Naive B cell (primary cell): ENCODE measurements at places on chromosomes 11 and 22.

DNA sequence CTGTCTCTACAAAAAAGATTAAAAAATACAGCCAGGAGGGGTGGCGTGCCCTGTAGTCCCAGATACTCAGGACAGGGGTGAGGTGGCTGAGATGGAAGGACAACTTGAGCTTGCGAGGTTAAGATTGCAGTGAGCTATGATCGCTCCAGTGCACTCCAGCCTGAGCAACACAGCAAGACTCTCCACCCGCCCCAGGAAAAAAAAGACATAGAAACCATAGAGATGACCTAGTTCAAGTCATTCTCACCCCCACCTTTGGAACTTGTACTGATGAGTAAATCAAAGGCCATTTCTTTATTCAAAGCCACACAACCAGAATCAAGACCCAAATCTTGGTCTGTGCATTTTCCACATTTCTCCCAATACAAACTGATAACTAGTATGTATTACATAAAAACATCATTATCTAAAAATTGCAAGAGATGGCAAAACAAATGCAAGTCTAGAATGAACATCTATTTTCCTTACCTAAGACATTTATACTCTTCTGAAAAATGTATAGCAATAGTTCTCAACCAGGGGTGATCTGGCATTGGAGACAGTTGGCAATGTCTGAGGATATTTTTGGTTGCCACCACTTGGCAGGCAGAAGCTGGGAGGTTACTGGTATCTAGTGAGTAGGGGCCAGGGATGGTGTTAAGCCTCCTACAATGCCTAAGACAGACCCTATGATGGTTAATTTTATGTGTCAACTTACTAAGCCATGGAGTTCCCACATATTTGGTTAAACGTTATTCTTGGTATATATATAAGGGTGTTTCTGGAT is 34.6 kb downstream of the LGR4 start:
- no peak for DNase-seq

DNA sequence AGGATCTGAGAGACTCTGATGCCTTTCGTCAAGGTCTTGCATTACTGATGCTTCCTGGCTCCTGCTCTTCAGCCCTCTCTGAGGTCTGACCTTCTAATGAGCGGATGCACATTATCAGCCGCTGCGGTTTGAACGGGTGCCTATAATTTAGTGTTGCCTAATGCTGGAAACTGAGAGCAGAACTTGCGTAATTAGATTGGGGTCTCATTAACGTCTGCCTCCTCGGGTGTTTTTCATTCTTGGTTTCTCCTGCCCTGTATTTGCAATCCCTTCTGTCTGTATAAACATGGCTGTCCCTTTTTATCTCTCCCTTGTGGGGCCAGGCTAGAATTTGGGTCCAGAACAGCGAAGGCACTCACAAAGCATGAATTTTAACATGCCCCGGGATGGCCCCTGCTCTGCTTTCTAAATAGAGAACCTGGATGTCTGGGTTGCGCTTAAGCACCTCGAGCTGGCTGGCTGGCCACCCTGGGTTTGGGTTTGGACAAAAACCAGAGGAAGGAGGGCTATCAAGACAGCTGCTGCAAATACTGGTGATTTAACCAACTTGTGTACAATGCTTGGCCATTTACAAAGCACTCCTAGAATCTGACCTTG is 118.6 kb downstream of the TIMP3 start:
- no peak for DNase-seq

GRCh38 chr11:129614256-129614944 is 201.2 kb upstream of the TMEM45B start:
- no peak for DNase-seq

- no peak for DNase-seq
Measured at GRCh38 chr11:92397221-92397755, 172.7 kb downstream of the FAT3 start.

GRCh38 chr22:46415776-46416519 is 80.4 kb downstream of the TRMU start:
- DNase-seq, result no peak

DNA sequence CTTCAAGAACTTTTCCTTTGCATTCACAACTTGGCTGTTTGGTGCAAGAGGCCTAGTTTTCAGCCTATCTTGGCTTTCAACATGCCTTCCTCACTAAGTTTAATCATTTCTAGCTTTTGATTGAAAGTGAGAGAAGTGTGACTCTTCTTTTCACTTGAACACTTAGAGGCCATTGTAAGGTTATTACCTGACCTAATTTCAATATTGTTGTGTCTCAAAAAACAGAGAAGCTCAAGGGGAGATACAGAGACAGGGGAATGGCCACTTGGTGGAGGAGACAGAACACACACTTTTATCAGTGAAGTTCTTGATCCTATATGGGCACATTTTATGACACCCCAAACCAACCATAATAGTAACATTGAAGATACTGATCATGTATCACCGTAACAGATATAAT is 532.3 kb downstream of the DLG2 start:
- no peak for DNase-seq

- no peak for DNase-seq
Measured at GRCh38 chr22:23503142-23503541, 76.9 kb downstream of the IGLL1 start.

DNA sequence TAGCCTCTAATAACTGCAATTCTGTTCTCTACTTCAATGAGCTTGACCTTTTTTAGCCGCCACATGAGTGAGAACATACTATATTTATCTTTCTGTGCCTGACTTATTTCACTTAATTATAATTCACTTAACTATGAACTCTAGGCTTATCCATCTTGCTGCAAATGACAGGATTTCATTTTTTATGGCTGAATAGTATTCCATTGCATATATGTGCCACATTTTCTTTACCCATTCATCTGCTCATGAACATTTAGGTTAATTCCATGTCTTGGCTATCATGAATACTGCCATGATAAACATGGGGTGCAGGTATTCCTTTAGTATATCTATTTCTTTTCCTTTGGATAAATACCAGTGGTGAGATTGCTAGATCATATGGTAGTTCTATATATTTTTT is 85.2 kb downstream of the CWC15 start:
- no peak for DNase-seq

- DNase-seq, result no peak
Measured at GRCh38 chr22:34502821-34503220, 563.1 kb upstream of the ISX start.

- DNase-seq, result no peak
Measured at GRCh38 chr22:41181349-41182241, 23.5 kb upstream of the L3MBTL2 start.

DNA sequence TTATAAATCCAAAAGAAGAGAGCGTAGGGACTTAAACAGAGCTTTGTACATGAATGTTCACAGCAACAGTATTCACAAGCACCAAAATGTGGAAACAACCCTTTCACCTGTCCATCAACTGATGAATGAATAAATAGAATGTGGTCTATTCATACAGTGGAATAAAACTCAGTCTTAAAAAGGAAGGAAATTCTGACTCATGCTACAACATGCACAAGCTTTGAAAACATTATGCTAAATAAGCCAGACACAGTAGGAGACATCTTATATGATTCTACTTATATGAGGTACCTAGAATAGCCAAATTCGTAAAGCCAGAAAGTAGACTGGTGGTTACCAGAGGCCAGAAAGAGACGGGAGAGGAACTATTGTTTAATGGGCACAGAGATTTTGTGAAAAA is 74.3 kb downstream of the SHANK2 start:
- no peak for DNase-seq

GRCh38 chr22:44680481-44680894 is 21.5 kb upstream of the PRR5 start:
- DNase-seq, result no peak

DNA sequence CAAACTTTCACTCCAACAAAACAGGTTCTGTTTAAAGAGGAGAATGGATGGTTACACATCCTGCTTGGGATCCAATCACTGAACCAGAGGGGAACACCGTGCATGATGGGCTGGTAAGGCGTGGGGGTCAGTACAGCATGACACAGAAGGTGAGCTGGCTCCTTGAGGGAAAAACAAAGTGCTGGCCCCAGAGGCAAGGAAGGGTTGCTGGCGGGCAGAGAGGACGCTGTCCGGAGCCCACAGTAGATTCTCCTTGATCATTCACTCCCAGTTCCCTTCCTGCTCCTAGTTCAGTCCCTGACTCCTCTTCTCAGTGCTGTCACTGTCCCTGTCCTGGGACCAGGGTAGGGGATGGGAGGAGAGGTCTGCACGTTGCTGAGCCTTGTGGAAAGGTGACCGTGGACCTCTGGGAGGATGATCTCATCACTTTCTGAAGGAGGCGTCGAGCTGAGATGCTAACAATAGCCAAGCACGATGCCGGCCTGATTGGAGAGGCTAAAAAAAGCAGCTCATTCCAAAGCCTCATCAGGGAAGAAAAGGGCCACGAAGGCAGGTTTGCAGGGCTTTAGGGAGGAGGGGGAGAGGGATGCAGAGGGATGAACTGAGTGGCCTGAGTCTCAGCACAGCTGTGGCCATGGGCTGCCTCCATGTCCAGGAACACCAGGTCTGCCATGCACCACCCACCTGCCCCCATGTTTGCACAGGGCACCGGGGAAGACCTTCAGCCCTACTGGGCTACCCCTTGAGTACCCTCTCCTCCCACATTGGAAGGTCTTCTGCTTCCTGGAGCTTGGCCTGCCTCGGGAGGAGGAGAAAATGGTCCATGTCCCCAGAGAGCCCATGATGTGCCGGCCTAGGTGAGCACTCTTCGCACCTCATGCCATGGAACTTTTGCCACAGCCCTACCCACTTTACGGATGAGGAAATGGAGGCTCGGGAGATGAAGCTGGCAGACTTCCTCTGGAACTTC is 72.7 kb upstream of the RTL6 start:
- DNase-seq, result no peak

GRCh38 chr22:43535336-43535735 is 123.5 kb downstream of the MPPED1 start:
- no peak for DNase-seq

DNA sequence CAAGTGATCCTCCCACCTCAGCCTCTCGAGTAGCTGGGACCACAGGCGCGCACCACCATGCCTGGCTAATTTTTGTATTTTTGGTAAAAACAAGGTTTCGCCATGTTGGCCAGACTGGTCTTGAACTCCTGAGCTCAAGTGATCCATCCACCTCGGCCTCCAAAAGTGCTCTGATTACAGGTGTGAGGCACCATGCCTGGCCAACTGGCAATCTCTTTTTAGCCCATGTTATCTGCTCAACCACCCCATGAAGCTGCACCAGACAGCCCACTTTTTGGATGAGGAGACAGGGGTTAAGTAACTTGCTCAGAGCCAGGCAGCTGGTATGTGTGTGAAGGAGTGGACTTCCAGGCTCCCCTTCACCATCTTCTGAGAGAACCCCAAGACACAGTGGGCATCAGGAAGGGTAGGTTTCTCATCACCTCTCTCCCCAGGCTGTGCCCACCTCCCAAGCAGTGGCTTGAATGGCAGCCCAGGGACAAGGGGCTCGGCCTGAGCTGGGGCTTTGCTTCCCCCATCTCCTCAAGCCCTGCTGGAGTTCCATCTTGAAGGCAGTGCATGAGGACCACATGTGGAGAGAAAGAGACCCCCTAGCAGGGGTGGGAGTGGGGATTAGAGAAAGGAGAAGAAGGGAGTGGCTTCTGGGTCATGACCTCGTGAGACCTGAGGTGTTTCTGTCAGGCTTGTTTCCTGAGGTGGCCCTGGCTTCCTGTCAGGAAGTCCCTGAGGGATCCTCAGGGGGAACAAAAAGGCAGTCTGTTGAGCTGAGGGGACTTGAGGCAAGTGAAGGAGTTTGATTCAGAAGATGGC is 87.5 kb upstream of the PARVA start:
- DNase-seq, result no peak

DNA sequence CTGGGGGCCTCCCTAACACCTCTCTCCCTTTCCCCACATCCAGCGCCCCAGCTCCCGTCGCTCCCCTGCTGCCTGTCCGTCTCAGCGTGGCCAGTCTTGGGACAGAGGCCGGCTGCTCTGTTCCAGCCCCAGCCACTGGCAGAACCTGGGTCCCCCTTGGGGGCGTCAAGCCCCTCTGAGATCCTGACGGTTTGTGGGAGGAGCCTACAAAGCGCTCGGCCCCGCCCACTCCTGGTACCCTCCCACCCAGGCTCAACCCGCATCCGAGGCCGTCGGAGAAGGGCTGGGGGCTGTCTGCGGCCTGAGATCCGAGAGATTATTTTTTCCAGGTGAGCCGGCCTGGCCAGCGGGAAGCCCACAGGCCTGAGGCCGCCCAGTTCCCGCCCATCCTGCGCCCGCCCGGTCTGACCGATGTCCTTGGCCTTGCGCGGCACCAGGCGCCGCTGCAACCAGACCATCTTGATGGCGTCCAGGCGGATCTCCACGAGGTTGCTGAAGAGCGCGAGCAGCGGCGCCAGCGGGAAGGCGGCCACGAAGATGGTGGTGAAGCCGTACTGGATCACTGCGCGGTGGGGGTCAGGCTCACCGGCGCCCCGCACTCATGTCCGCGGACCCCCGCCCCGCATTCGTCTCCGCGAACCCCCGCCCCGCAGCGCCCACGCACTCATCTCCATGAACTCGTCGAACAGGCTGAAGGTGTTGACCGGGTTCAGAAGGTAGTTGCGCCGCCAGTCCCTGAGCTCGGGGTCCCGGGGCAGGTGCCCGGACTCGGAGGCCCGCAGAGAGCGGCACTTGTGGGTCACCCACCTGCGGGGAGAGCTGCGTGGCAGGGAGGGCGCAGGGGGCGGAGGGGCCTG is 5.5 kb upstream of the SIGIRR start:
- DNase-seq, result no peak

GRCh38 chr22:17140826-17141766 is 18.0 kb downstream of the HDHD5 start:
- no peak for DNase-seq

GRCh38 chr11:65649656-65650546 is 12.0 kb downstream of the SIPA1 start:
- DNase-seq, result no peak

GRCh38 chr22:23831261-23831660 is 7.5 kb downstream of the DERL3 start:
- DNase-seq, result no peak

- DNase-seq, result no peak
Measured at GRCh38 chr11:117855912-117856651, 20.4 kb downstream of the FXYD6 start.

GRCh38 chr22:47370448-47371262 is 608.2 kb downstream of the TBC1D22A start:
- no peak for DNase-seq

GRCh38 chr22:29872144-29872893 is 10.7 kb upstream of the MTMR3 start:
- no peak for DNase-seq

GRCh38 chr11:68687311-68687710 is 3.0 kb downstream of the GAL start:
- no peak for DNase-seq
